ENCODE measurements at places on chromosomes 5 and 9.

GRCh38 chr5:178287791-178288105 lies 55.1 kb upstream of the PHYKPL start:
- no peak for DNase-seq

DNA sequence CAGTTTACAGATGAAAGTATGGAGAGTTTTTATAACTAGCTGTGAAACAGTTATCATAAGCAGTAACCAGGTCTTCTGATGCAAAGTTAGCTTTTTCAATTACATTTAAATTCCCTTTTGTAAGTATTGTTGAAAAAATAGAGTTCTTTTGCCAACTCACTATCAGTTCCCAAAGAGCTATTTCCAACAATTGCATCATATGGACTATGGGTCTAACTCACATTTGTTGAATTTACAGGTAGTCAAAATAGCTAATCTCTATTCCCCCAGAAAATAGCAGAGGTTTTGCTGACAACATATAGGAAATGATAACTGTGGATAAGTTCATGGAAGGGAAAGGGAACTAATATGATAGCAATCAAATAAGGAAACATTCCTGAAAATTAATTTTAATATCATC lies 1.4 kb downstream of the SPINK1 start:
- DNase-seq, result no peak

- no peak for DNase-seq
Measured at GRCh38 chr9:1048231-1048619, 1.9 kb upstream of the DMRT2 start.

DNA sequence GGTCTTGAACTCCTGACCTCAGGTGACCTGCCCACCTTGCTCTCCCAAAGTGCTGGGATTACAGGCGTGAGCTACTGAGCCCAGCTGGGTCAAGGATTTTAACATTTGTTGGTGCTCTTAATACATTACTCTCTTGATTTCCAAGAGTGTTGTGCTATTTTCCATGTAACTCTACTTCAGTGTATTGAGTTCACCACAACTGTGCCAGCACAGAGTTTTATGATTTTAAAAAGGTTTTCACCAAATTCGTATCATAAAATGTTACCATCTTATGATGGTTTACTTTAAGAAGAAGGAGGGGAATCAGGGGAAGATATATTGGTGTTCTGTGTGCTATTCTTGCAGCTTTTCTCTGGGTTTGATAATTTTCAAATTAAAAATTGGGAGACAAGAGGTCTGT lies 6.6 kb upstream of the ADGRD2 start:
- no peak for DNase-seq

GRCh38 chr5:57176350-57176857 lies 2.5 kb downstream of the GPBP1 start:
- peak; percentile 84 for DNase-seq

GRCh38 chr9:98943682-98944056 lies at the start of gene COL15A1:
TSS of gene COL15A1 (plus strand) at chr9:98943907. CDS start at chr9:98944062, 155 bp downstream.
- peak; percentile 63 for DNase-seq

DNA sequence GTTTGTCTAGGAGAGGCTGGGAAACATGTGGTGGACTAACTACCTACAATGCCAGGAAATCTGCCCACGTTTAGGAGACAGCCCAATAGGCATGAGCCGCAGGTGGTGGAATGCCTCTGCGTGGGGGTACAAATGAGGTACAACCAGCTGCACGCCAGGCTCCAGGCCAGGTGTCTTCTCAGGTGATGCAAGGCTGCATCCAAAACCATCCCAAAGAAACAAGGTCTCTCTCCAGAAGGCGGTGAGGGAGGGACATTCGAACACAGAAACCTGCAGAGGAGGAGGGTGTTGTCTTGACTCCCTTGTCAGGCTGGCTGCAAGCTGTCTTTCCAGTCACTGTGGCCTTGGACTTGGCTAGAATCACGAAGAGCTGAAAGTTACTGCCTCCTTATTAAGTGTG lies 11.6 kb downstream of the ANKH start:
- DNase-seq, result no peak

GRCh38 chr5:151572657-151573368 lies 18.3 kb downstream of the FAT2 start:
- DNase-seq, result no peak

GRCh38 chr9:31259824-31260223 lies 1124.6 kb upstream of the ACO1 start:
- DNase-seq, result no peak

DNA sequence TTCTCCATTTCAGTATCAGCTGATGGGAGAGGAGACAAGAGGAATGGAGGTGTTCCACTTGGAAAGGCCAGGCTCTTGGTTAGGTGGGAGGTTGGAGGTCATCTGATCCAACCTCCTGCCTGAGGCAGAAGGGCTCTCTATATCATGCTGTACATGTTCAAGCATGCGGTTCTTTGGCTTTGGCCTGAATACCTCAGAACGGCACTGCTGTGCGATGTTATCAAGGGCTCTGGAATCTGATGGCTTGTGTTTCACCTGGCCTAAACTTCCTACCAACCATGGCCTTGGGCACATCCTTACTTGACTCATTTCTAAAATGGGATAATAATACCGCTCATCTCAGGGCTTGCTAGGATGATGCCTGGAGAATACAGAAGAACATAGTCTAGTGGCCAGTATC lies 90.1 kb upstream of the FAM169A start:
- DNase-seq, result no peak

DNA sequence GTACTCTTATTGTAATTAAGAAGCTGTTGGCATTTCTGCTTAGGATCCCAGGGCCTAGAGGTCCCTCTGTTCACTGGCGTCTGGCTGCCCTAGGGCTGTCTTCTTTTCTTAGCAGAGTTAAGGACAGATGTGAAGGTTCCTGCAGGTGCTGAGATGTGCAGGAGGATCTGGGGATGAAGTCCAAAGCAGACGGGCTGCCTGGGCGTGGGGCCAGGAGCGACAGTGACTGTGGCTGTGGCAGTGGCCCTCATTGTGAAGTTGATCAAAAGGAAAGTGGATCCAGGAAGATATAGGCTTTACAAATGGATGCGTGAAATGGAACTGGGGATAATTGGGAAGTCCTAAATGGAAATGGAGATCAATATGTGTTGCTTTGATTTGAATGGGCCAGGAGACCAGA lies 19.1 kb upstream of the SH3PXD2B start:
- DNase-seq, result no peak

- peak; percentile 8 for DNase-seq
Measured at GRCh38 chr9:115739096-115739875, 414.3 kb upstream of the PAPPA start.

- no peak for DNase-seq
Measured at GRCh38 chr5:132411304-132412013, 41.9 kb downstream of the SLC22A5 start.

- DNase-seq, result no peak
Measured at GRCh38 chr5:136891175-136891972, 526.0 kb upstream of the TRPC7 start.

- DNase-seq, result no peak
Measured at GRCh38 chr5:116144103-116144502, 59.3 kb downstream of the COMMD10 start.

GRCh38 chr9:16031486-16031885 lies 478.6 kb downstream of the CCDC171 start:
- DNase-seq, result no peak

DNA sequence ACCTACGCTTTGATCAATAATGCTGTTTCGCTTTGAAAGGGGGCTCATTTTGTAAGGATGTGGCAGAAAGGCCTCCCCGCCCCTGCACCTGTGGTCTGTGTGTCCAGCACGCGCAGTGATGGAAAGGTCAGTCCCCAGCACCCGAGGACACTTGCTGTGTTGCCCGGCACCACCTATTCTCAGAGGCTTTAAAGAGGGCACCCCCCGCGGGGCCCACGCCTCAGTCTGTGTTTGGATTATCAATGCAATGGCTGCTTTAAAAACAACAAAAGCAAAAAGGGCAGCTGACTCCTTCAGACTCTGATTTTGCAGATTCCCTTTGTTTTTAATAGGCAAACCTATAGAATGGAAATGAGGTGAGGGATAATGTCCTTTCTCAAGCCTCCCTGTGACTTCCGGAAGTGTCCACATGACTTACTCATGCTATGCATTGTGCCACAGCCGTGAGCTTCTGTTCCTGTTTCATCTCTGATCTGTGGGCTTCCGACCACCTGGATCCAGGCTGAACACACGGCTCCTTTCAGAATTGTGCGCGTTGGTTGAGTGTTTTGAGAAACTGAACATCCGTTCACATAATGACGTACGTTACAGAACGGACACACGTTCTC lies 416.2 kb downstream of the IRX2 start:
- DNase-seq, result no peak

DNA sequence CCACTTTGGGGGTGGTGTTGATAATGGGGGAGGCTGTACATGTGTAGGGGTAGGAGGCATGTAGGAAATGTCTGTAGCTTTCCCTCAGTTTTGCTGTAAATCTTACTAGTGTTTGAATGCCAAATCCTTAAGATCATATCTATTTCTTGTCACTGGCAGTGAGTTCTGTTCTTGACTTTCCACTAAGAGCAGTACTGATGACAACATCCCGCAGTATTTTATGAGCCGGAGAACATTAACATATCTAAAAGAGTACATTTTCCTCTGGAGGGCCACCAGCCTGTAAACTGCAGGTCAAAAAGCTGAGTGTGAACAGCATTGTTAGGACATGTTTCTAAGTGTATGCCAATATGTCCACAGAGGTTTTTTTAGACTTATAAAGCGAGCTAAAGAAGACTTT lies 2.5 kb upstream of the HSPB3 start:
- peak; percentile 60 for DNase-seq

GRCh38 chr5:112919972-112920371 lies 2.1 kb downstream of the REEP5 start:
- DNase-seq, result no peak

DNA sequence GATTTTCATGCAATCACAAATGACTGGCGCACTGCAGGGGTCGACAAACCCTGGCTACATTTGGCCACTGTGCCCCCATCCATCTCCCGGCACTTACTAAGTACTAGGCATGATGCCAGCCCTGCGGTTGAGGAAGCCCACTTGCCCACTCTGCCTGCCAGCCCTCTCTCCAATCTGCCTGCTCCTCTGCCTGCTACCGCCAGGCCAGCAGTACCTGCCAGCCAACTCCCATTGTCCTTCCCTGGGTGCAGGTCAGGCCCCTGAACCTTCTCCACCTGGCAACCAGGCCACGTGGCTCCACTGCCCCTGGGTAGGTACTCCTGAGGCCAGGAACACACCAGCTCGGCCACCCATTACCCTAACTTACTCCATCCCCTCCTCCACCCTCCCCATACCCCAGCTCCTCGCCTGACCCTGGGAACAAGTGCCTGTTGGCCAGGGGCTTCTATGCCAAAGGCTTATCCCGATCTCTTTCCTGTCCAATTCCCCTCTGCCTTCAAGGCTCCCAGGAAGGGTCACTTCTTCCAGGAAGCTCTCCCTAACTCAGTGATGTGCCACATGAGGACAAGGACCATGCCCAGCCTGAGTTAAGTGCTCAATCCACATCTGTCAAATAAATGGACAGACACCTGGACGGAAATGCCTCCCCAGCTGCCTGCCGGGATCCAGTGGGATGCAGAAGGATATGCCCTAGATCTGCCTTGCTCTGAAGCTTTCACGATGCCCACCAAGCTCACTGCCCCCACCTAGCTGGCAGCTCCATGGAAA lies 6.6 kb downstream of the EEIG1 start:
- DNase-seq, result peak; percentile 18

- DNase-seq, result peak; percentile 49
Measured at GRCh38 chr9:9033022-9033421, 1233.4 kb upstream of the DMAC1 start.

- DNase-seq, result peak; percentile 99
Measured at GRCh38 chr9:27125030-27125429, 16.0 kb downstream of the TEK start.

DNA sequence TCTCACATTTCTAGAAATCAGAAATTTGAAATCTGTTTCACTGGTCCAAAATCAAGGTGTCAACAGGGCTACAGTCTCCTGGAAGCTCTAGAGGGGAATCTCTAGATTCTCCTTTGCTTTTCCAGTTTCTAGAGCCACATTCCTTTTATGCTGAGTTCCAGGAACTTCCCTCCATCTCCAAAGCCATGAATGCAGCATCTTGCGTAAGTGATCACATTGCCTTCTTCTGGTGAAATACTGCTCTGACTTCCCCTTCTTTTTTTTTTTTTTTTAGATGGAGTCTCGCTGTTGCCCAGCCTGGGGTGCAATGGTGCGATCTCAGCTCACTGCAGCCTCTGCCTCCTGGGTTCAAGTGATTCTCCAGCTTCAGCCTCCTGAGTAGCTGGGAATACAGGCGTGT lies 23.8 kb downstream of the GDA start:
- no peak for DNase-seq

DNA sequence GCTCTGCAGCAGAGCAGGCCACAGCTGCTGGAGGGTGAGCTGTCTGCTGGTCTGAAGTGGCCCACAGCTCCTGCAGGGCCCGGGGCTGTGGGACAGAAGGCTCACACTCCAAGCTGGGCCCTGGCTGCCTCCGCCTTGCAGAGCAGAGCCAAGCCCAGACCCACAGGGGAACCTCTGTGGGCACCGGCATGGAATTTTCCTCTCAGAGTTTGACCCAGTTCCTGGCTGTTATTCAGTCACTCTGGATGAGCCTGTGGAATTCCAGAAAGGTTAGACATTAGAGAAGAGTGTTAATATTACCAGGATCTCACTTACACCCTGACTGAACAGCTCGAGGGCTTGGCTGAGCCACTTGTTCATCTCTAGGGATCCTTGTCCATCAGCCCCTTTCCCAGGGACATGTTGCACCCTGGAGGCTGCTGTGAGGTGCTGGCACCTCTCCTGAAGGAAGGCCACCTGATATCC lies 17.5 kb downstream of the IL9 start:
- no peak for DNase-seq

DNA sequence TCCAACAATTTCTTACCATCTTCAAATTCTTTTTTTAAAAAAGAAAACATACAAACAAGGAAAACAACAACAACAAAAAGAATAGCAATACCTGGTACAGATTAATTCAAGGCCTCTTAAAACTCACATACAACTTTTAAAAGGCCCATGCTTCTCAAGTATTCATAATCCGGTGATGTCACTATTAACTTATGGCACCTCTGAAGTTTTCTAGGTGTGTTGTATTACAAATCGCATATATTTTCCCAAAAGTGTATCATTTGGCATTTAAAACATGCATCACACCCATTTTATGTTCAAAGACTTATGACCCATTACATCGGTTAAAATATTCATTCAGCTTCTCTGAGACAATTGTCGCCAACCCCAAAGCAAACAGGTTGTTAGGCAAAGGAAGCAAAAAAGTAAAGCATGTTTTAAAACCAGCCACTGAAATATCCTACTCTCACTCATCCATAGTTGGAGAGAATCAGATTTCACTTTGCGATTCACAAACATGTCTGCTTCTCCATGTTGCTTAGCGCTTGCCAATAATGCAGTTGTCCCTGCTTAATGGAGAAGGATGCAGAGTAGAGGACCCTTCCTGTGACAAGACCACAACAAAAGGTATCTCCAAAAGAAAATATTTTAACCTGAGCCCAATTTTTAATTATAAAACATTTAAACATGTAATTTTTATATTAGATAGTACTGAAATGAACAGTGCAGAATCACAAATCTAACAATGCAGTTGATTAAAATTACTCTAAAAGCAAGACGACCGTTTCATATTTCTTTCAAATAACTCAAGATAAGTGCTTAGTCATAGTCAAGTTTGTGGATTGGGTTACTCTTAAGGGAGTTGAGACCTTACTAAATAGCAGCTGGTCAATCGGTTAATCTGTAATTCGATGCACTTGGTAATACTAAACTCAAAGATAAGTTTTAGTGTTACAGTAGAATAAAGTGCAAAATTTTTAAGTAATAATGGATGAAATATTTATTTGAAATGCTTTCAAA lies 1.6 kb downstream of the SKP1 start:
- peak; percentile 61 for DNase-seq

Data from muscle of leg (tissue), 16 donors.